SJCRH30 (cell line): ENCODE measurements at places on chromosomes 3 and 15. TPM values are rescaled to one million over a fixed set of nuclear protein-coding genes. Genes with fewer than 3 reads are reported as not detected.

GRCh38 chr3:177123822-177124221 lies 73.5 kb downstream of the TBL1XR1 start:
- DNase-seq: no peak

DNA sequence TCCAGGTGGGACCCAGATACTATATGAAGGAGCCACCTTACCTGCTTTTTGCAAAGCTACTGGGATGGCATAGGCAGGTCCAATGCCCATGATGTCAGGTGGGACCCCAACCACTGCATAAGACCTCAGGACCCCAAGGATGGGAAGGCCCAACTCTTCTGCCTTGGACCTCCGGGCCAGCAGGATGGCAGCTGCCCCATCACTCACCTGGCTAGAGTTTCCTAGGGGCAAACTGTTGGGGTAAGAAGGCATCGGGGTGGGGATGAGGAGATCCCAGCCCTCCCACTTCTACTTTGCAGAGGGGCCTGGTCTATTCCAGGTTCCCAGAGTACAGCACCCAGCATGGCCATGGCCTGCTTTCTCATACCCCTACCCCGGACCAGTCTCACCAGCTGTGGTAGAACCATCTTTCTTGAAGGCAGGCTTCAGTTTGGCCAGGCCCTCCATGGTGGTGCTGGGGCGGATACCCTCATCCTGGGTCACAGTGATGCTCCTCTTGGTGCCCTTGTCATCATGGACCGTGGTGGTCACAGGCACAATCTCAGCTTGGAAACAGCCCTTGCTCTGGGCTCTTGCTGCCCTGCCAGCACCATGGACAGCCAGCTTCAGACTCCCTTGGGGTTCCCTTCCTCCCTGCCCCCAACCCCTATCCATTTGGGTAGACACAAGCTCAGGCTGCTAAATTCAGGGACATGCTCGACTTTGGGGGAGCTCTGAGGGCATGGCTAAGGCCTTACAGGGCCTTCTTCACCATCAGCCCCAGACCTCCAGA lies 10.6 kb downstream of the ACAA1 start:
- DNase-seq: no peak

- no peak for DNase-seq
These were observed 30.3 kb upstream of the SETD2 start for GRCh38 chr3:47193871-47194859.

DNA sequence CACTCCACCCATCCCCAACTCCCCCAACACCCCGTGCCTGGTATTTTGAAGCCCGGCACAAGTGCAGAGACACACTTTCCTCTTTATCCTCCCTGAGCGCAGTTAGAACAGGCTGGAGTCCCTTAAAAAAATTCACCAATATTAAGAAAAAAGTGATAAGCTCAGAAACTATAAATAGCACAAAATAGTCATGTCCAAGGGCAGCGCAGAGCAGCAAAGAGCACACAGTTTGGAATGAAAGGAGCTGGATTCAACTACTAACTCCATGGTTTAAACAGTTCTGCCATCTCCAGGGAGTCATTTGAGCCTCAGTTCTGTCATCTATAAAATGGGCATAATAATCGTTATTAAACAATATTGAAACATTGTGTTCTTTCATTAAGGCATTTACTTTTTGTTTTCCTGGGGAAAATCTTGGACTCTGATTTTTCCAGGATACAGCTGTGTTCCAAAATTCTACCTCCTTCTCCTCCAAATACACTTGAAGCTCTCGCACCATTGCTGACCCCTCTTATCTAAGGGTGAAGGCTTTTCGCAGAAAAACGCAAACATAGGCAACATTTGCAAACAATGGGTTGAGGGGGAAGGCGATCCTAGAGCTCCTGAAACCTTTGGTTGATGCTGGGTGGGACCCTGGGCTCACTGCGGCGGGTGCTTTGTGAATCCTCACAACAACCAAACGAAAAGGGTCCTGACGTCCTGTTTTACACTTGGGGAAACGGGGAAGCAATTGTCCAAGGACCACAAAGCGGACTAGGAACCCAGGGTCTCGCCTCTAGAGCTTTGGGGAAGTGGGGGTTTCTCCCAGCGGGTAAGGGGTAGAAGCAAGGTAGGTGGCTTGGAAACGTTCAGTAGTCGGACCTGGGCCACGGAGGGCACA lies 41.8 kb downstream of the EPHB3 start:
- DNase-seq: no peak

LRRN1 gene
- total RNA-seq: 15.7 and 20.2 TPM in 2 replicates
